Activated naive CD4-positive, alpha-beta T cell treated with anti-CD3 and anti-CD28 coated beads for 36 hours (primary cell): ENCODE measurements at places on chromosomes 11 and 22.

- H3K27ac ChIP-seq, result no peak overlapping the region
- H3K36me3 ChIP-seq, result no peaks in the 10 kb centered on the region
- H3K4me1 ChIP-seq, result no peaks in the 10 kb centered on the region
- H3K4me3 ChIP-seq, result no peak overlapping the region
These were observed 26.2 kb upstream of the PRODH start for GRCh38 chr22:18962308-18962635.

- H3K27ac ChIP-seq, result no peak overlapping the region
- H3K27me3 ChIP-seq, result no peaks in the 10 kb centered on the region
- DNase-seq, result no peak
- peaks cover 8% of the 10 kb centered on the region for H3K36me3 ChIP-seq
- peak overlapping the region; percentile 85 for H3K4me3 ChIP-seq
These were observed 830 bp downstream of the ACAT1 start for GRCh38 chr11:108122166-108122628.

- DNase-seq, result no peak
- no peak overlapping the region for H3K4me3 ChIP-seq
- peaks cover 21% of the 10 kb centered on the region for H3K27me3 ChIP-seq
- H3K27ac ChIP-seq, result no peak overlapping the region
- H3K4me1 ChIP-seq, result no peaks in the 10 kb centered on the region
These were observed 188.9 kb downstream of the MYO18B start for GRCh38 chr22:25930788-25931310.

DNA sequence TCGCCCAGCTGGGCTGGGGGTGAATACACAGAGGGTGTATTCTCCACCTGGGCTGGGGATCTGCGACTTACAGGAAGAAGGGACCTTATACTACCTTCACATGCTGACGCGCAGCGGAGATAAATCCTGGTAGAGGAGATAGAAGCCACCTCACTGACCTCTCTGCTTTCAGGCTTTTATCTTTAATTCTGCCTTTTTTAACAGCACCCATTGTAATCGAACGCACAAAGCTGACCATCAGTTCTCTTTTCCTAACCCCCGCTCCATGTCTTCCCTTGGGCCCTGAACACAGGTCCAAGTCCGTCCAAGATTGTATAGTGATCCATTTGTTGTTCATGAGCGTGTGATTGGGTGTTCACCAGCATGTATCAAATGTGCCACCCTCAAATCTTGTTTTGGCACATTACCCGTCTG lies 664 bp upstream of the LAMTOR1 start:
- peaks cover 36% of the 10 kb centered on the region for H3K4me1 ChIP-seq
- peak overlapping the region; percentile 87 for H3K4me3 ChIP-seq
- H3K27me3 ChIP-seq, result no peaks in the 10 kb centered on the region

DNA sequence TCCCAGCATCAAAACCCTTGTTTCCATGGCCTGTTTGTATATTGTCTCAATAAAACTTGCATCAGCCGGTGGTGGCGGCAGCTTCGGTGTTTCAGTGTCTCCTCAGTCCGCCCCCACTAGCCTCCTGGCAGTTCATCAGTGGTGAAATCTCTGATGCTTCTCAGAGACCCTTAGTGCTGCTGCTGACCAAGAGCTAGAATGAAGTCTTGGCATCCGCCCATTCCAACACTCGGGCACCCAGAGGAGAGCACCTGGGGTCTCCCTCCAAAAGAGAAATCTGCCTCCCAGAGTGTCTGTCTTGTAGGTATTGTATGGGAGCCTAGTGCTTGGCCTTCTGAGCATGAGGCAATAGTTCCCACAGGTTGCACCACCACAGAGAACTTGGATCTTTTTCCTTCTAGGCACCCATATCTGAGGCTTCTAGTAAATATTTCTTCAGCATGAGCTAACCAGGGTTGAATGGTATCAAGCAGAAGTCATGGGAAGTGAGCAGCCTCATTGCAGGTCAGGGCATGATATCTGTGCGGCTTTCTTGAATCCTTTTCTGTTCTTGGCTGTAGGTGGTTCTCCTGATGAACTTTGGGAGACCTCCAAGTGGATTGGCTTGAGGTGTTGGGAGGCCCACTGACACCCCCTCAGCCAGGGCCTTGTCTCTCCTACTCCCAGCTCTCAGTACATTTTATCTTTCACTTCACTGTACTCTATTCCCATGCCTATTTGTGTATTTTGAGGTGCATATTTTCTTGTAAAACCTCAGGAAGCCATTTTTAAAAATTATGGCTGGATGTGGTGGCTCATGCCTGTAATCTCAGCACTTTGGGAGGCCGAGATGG lies 13.2 kb upstream of the AIFM3 start:
- DNase-seq, result no peak
- no peak overlapping the region for H3K4me3 ChIP-seq
- H3K27ac ChIP-seq, result peak overlapping the region; percentile 63
- H3K4me1 ChIP-seq, result peaks cover 16% of the 10 kb centered on the region

DNA sequence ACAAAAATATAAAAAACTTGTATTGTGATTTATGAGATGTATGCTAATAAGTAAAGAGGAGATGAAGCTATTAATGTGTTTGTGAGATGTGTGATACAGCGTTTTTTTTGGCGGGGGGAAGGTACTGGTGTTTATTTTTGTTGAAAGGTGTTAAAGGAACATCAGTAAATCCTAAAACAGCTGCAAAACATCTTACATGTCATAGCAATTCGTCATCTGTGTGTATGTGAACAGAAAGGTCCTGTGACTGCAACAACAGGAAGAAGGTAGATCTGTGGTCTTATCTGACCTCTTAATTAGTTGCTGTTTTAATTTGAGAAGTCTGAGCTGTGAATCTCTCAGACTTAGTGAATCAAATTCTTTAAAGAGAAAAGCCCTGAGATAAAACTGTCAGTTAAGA lies 1041.1 kb downstream of the JRKL start:
- H3K27ac ChIP-seq, result no peak overlapping the region
- H3K36me3 ChIP-seq, result no peaks in the 10 kb centered on the region
- no peaks in the 10 kb centered on the region for H3K27me3 ChIP-seq
- H3K4me1 ChIP-seq, result no peaks in the 10 kb centered on the region
- H3K4me3 ChIP-seq, result no peak overlapping the region

DNA sequence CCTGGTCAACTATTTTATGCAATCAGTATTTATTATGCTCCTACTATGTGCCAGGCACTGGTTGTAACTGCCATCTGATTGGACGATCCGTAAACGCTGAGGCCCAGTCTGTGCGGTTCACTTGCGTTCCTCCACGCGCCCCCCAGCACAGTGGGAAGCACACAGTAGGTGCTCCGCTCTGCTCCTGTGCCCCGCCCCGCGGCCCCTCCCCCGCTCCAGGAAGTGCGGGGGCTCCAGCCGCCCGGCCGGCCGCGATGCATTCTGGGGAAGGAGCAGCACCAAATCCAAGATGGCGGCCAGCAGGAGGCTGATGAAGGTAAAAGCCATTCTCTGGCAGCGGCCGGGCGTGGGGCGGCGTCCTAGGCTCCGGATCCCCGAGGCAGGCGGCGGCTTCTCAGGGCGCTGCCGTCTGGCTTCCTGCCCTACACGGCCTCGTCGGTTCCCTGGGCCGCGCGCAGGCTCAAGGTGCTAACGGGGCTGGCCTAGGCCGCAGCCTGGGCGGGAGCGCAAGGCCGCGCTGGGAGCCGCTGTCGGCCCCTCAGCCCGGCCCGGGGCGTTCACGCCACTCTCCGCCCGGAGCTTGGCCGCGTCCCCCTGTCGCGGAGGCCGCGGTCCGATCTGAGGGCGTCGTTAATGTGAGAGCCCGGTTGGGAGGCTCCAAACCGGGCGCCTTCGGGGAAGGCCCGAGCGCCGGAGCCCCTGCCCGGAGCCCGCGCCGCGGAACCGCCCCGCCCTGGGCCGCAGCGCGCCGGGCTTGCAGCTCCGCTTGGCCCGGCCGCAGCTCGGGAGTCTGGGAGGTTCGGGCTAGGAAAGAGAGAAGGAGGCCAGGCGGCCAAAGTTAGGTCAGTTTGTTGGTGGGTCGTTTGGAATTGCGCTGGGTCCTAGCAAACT lies at the start of gene UBE2L3:
Gene UBE2L3 (plus strand): TSS at position 259 of the 891 bp plus-strand sequence. CDS start 31 bp downstream, at position 290.
- peaks cover 40% of the 10 kb centered on the region for H3K4me1 ChIP-seq
- DNase-seq, result peak; percentile 89
- H3K27ac ChIP-seq, result peak within 1 kb of the TSS; percentile 91
- H3K4me3 ChIP-seq, result peak within 1 kb of the TSS; percentile 93
- H3K27me3 ChIP-seq, result no peaks in the 10 kb centered on the region

DNA sequence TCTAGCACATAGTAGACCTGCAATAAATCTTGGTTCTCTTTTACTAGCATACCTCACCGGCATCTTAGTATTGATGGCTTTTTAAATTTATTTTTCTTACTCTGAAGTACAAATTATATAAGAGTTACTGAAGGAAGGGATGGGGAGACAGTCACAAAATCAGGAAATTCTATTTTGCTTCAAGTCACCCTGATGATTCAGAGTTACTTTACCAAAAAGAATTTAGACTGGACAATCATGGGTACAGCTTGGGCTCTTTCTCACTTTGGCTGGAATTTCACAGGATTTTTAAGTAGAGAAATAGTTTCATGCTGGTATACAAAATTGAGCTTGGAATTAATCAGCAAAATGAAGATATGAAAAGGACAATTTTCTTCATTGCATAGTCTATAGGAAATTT lies 919.2 kb downstream of the METTL15 start:
- H3K36me3 ChIP-seq, result no peaks in the 10 kb centered on the region
- no peak overlapping the region for H3K4me3 ChIP-seq
- no peak for DNase-seq
- no peaks in the 10 kb centered on the region for H3K27me3 ChIP-seq
- no peak overlapping the region for H3K27ac ChIP-seq
